ENCODE measurements at places on chromosomes 6 and 20.

- DNase-seq = no peak
Measured at GRCh38 chr6:116286773-116287358, 7.1 kb upstream of the TSPYL1 start.

DNA sequence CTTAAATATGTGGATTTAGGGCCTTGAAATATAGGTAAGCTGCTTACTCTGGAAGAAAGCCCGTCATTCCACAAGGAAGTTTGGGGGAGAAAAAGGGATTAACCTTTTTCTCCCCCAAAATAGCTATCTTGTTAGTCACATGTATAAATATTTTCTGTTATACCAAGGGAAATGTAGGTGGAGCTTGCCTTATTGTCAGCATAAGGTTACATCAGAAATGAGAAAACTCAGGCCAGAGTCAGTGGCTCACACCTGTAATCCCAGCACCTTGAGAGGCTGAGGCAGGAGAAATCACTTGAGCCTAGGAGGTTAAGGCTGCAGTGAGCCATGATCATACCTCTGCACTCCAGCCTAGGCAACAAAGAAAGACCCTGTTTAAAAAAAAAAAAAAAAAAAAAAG, 129.9 kb downstream of the LRFN2 start:
- no peak for DNase-seq

DNA sequence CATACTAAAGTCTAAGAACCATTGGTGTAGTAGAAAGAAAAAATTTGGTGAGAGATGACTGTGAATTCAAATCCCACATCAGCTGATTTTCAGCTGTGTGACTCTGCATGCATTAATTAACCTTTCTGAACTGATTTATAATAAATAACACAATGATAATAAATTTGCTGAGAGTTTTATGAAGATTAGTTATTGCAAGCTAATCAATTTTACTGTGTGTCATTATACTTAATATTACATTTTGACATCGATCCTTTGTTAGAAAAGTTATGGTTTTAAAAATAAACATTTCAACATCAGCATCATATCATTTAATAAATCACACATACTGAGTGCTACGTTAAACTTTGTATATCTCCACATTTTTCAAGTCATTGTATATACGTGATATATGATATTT, 599.7 kb upstream of the MMS22L start:
- no peak for DNase-seq

DNA sequence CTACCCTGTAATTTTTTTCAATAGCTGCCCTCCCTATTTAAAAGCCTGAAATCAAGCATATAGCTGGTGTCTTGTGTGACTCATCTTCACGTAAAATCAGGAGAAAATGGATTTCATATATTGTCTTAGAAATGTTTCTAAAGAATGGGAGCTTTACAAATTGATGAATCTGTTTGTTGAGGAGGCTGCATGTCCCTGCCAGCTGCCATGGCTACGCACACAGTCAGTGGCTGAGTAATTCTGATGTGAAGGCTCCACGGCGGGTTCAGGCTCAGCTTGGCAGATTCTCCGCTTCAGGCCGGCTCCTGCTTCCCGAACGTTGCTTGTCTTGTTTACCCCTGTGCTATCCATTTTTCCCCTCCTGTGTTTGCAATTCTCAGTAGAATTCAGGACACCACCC, 82.8 kb downstream of the CCDC170 start:
- no peak for DNase-seq

- DNase-seq = peak; percentile 12
Measured at GRCh38 chr6:150395388-150396009, 26.7 kb downstream of the IYD start.

GRCh38 chr6:168226902-168227318, 92.7 kb downstream of the DACT2 start:
- no peak for DNase-seq

All from CD4-positive, CD25-positive, alpha-beta regulatory T cell (primary cell).